ENCODE measurements at places on chromosomes 5 and 9.

- DNase-seq: no peak
These were observed 325.2 kb downstream of the DRD1 start for GRCh38 chr5:175118700-175119309.

GRCh38 chr5:113232221-113232620 lies 202.6 kb downstream of the TSSK1B start:
- DNase-seq: no peak

DNA sequence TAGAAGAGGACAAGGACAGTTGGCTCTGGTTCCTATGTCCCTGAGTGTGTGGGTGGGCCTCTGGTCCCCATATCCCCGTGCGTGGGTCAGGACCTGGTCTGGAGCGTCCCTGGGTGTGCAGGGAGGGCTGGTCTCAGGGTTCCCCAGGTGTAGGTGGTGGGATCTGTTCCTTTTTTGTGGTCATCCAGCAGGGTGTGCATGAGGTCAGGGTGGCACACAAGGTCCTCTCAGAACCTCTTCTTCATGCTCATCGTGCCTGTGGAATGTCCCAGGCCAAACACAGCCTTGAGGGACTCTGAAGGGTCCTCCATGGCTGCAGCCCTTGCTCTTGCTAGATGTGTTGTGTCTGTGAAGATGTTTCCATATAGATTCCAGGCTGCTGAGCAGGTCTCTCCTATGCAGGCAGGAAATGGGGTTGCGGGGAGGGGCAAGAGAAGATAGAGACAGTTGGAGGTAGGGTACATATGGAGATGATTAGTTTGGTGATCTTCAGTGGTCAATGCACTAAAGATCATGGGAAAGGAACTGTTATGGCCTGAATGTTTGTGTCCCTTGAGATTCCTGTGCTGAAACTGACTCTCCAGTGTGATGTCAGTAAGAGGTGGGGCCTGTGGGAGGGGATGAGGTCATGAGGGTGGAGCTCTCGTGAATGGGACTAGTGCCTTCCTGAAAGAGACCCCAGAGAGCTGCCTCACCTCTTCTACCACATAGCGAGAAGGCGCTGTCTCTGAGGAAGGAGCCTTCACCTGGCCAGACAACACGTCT lies 53.1 kb downstream of the NXNL2 start:
- DNase-seq: no peak

DNA sequence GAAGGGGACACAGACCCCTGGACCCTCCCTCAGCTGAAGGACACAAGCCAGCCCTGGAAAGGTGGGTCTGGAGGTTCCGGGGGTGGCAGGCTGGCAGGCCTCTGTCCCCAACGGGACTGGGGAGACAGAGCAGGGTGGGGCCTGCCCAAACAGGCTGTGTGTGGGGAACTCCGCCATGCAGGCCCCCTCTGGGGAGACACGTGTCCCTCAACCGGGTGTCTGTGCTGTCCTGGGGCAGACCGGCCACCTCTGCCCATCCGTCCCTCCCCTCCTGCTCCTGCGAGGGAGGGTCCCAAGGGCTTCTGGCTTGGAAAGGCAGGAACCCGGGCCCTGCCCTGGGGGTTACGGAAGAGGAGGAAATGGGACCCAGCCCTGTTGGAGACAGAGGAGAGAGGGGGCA lies 1.4 kb downstream of the SLC34A3 start:
- no peak for DNase-seq

- DNase-seq: no peak
These were observed 217.1 kb upstream of the MVB12B start for GRCh38 chr9:126109575-126109974.

DNA sequence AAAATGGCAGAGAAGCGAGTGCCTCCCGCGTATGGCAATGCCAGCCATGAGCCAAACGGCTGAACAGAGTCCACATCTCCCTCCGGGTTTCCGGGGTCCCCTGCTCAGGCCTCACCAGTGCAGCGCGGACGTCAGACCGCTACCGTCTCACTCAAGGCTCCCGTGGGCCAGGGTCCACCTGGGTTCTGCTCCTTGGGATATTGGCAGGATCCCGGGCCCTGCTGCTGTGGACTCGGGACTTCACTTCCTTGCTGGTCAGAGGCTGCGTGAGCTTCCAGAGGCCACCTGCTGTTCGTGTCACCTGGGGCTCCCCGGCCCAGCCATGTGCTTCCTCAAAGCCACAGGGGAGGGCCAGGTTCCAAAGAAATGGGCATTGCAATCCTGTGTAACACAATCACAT lies 38.4 kb upstream of the CLPTM1L start:
- DNase-seq: no peak
